ENCODE measurements at places on chromosomes 6 and 20. TPM values are rescaled to one million over a fixed set of nuclear protein-coding genes. Genes with fewer than 3 reads are reported as not detected.

Gene STMND1
- not detected for total RNA-seq

Gene IL17F
- not detected for total RNA-seq

Gene LPA
- total RNA-seq = not detected

Gene TRIM10
- total RNA-seq = not detected

Gene CLVS2
- not detected for total RNA-seq

Gene TRIM15
- not detected for total RNA-seq

Gene PNRC1
- total RNA-seq = 44.7 TPM

Gene ULBP1
- total RNA-seq = 0.16 TPM

Gene PLTP
- 3.4 TPM for total RNA-seq

Gene TREM2
- total RNA-seq = not detected

Gene TFAP2D
- total RNA-seq = not detected

Gene FLRT3
- total RNA-seq = 0.50 TPM

Gene CLPSL1
- not detected for total RNA-seq

Gene PET117
- 9.6 TPM for total RNA-seq

Gene FAM209B
- not detected for total RNA-seq

Gene GSTA3
- not detected for total RNA-seq
